ENCODE measurements at places on chromosomes 13 and 19.

DNA sequence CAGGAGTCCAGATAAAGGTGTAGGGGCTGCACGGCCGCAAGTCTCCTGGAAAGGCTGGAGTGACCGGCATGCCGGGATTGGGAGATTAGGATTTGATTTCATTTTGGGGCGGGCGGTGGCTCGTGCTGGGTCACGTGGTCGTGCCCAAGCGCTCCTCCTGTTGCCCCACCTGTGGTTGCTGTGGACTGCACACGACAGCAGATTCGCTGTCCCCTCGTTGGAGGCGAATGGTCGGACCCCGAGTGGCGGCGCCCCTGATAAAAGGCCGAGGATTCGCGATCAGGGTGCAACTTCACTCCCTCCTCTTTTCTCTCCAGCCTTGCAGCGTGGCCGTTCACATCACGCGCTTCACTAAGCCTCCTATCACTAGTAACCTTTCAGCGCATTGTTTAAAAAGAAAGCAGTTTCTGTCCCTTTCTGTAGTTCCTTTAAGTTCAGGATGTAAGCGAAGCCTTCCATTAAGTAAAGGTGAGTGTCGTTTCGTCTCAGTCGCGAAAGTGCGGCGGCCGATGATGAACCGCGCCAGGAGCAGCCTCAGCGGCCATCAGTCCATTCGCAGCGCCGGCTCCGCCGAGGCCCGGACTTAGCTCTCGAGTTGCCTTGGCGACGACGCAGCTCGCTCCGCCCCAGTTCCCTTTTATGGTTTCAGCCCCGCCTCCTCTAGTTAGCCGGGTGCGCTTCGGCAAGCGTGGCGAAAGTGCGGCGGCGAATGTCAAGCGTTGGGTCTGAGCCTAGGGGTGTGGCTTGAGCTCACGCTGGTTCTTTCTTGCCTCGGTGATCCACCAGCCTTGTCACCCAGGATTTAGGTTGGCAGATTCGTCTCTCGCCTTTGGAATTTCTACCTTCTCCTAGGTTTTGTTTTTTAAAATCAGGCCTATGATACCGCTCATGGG is 1.7 kb upstream of the PPP1R37 start:
- DNase-seq: peak; percentile 95

DNA sequence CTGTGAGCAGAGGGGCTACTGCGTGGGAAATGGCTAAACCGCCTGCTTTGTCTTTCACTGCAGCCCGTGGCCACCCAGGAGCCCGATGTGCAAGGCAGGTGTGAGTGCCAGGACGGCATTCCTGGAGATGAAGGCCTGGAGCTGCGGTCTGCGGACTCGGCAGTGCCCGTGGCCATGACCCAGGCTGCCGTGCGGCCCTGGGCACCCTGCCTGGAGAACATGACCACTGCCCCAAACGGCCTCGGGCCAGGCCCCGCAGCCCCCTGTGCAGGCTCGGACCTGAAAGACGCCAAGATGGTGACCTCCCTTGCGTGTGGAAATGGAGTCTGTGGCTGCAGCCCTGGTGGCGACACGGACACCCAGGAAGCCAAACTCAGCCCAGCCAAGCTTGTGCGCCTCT is 62.2 kb downstream of the SPATA13 start:
- no peak for DNase-seq

- no peak for DNase-seq
Measured at GRCh38 chr13:95741584-95742563, 64.9 kb downstream of the DNAJC3 start.

DNA sequence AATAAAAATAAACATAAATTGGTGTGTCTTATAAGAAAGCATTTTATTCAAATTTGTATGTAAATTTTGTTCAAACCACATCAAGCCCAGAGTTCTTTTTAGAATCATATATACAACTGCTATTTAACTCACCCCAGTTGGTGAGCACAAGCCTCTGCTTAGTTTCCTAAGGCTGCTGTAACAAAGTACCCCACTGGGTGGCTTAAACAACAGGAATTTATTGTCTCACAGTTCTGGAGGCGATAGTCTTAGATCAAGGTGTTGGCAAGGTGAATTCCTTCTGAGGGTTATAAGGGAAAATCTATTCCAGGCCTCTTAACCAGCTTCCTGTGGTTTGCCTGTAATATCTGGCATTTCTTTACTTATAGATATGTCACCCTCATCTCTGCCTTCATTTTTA is 1133.5 kb downstream of the OLFM4 start:
- DNase-seq: no peak

- no peak for DNase-seq
Measured at GRCh38 chr19:16349551-16350152, 25.0 kb downstream of the KLF2 start.

GRCh38 chr13:31946091-31946770 is 85.3 kb upstream of the FRY start:
- DNase-seq: no peak

GRCh38 chr19:49680421-49681351 is 3.6 kb downstream of the PRMT1 start:
- peak; percentile 88 for DNase-seq

- no peak for DNase-seq
Measured at GRCh38 chr19:45340232-45340898, at the start of gene KLC3. Gene KLC3 (plus strand): TSS chr19:45340750. CDS start chr19:45345542, 4,792 bp downstream.

GRCh38 chr19:49387936-49388372 is at the start of gene KASH5:
Gene KASH5 (plus strand): TSS chr19:49388249. CDS start chr19:49390884, 2,635 bp downstream.
- no peak for DNase-seq

GRCh38 chr13:113670541-113670940 is 3.5 kb downstream of the GRK1 start:
- no peak for DNase-seq

DNA sequence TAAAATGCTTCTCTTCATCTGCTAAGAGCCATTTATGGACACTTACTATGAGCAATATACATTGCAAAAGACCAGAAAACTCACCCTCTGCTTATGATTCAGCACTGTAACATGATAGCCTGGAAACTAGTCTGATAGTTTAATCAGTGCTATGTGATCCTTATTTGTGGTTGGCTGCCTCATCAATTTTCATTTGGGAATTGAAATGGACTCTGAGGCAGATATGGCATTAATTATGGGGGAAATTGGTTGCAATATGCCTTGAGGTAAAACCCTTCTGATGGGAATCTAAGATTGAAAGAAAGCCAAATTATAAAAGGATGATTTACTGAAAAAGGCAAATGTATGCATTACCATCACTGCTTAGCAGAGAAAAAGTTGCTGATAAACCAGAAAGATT is 33.5 kb downstream of the FAM216B start:
- no peak for DNase-seq

GRCh38 chr19:38915329-38916321 is 3.6 kb upstream of the CCER2 start:
- DNase-seq: no peak
